Retinal pigment epithelial cell (primary cell): ENCODE measurements at places on chromosomes 13 and 19.

DNA sequence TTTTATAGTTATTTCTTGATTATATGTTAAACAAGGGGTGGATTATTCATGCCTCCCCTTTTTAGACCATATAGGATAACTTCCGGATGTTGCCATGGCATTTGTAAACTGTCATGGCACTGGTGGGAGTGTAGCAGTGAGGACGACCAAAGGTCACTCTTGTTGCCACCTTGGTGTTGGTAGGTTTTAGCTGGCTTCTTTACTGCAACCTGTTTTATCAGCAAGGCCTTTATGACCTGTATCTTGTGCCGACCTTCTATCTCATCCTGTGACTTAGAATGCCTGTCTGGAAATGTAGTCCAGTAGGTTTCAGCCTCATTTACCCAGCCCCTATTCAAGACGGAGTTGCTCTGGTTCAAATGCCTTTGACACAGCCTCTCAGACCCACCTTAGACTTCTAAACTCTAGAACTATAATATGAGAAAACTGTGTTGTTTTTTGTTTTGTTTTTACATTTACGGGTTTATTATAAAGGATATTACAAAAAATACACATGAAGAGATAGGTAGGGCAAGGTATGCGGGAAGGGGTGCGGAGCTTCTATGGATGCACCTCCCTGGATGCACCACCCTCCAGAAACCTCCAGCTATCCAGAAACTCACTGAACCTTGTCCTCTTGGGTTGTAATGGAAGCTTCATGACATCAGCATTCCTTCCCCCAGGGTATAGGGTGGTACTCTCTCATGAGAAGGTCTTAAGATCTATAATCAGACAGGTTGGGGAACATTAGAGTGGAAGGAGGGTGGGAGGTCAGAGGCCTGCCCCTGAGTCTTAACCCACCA lies 15.8 kb upstream of the SPRYD7 start:
- no peak for DNase-seq

- peak; percentile 69 for DNase-seq
These were observed 41.1 kb downstream of the ARHGAP35 start for GRCh38 chr19:46901701-46902401.

GRCh38 chr19:6225232-6225865 lies 54.4 kb downstream of the MLLT1 start:
- DNase-seq: no peak

GRCh38 chr19:27962264-27962663 lies 1250.7 kb downstream of the UQCRFS1 start:
- peak; percentile 55 for DNase-seq

DNA sequence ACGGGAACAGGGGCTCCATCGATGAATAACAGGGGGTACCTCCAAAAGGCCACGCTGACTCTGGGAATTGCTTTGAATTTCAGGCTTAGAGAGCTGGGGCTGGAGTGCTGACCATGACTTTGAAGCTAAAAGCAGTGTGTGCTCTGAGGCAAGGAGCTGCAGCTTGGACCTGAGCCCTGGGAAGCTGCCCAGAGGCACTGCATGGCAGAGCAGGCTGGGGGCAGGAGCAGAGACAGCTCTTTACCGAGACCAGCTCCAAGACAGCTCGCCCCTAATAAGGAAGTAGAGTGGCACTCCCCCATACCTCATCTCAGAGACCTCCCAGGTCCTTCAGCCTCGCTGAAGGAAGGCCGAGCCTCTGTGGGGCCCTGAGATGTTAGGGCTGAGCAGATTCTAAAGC lies 200.2 kb downstream of the COL4A1 start:
- DNase-seq: no peak

DNA sequence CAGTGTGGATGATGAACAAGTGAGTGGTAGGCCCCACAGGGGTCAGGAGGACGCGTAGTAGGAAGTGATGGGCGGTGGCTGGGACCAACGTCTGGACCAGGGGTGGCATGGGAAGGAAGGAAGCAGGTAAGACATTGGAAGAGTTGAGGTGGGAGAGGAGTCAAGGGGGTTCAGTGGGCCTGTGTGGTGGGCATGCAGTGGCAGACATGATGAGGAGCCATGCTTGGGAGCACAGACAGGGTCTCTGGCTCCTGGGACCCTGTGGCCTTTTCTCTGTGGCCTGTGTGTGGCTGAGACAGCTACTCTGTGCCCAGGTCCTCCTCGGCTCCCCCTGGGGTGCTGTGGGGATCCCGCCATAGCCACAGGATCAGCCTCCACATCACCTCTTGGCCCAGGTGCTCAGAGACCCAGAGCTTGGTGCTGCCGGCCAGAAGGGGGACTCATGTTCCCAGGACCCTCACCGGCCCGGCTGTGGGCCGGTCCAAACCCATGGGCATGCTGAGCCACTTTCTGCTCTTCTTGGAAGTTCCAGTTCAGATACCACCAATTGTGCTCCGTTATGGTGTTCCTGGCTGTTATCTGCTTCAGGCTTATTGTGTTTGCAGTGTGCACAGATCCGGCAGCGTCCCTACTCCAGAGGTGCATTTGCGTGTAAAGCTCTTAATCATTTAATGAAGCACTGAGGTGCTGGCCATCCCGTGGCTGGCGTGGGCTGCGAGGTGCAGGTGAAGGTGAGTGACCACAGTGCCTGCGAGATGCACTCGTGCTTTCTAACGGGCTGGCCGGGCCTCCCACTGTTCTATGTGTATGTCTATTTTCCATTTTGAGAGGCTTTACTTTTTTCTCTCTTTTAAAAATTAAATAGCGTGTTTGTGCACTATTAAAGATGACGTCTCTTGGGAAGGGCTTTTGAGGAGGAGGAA lies 147.9 kb downstream of the TEX29 start:
- no peak for DNase-seq

GRCh38 chr19:55519451-55520311 lies 17.3 kb downstream of the SBK2 start:
- no peak for DNase-seq

DNA sequence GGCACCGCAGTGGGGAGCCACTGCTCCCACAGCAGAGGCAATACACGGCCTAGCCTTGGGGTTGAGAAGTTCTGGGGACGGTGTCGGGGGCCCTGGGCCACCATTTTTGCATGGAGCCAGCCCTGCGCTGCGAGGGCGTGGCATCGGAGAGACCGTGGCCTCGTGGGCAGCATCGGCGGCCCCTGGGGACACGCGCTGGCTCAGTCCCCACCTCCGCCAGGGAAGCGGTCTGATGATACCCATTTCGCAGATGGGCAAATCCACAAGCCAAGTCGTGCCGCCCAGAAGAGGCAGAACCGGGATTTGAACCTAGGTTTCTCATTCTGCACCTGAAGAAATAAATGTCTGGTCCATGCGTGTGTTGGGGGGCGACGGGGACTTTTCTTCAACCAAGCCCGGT lies 1.2 kb upstream of the UPK1A start:
- DNase-seq: no peak

DNA sequence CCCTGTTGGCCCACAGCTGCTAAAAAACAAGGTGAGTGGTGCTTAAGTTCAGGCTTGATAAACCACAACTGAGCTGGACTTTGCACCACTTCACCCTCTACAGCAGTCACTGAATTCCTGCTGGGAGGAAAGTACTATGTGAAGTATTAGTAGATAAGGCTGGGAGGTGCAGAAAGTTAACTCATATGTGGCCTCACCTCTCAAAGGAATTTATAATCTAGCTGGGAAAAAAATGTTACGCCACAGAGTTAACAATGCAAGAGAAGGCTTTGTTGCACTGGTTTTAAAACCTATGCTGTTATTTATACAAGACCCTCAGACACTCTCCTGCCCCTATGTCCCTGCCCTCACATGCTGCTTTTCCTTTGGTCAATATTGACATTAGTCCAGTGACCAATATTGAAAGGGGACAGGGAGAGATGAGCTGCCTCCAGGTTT lies 60.9 kb downstream of the LIG4 start:
- peak; percentile 88 for DNase-seq
